ENCODE measurements at places on chromosomes 7 and 10. TPM values are rescaled to one million over a fixed set of nuclear protein-coding genes. Genes with fewer than 3 reads are reported as not detected.
A peak's percentile ranks its signal among the peaks of the same experiment; 100 is the strongest.

DNA sequence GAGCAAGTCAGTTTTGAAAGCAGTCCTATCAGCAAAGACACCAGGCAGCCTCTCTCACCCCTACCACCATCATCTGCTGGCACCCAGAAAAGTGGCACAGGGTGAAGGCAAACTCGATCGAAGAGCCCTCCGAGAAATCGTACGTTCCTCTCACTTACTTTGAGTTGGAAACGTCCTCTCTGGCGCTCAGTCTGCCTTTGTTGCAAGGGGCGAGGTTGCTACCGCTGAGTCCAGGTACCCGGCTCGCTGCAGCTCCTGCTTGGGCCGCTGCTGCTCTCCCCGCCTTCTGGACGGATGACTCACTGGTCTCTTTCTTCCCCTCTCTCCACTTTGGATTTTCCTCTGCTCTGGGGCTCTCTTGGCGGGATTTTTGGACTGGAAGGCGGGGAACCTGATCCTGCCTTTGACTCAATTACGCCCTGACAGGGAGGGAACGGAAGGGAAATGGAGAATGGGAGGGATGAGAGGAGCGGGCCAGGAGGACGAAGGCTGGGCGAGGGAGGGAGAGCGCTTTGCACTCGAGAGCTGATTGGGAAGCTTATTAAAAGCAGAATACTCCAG is at the start of gene PTN:
Gene PTN (minus strand): TSS at position 453 of the 561 bp plus-strand sequence. CDS start 88,760 bp downstream, outside the sequence.
- peak; percentile 68 for DNase-seq

DNA sequence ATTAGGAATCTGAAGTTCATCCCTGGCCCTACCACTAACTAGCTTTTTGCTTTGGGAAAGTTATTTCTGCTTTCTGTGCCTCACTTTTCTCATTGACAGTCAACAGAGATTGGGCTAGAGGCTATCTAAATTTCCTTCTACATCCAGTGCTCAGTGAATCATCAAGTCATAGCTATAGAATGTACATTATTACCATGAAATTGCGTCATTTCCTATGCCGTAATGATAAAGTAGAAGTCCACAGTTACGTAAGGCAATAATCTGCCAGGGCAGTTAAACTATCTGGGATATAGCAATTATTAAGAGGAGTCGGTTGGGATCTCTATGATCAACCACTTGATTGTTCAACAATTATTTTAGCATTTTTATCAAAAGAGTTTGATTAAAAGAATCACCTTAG is 64.4 kb downstream of the ITGB8 start:
- peak; percentile 47 for DNase-seq

DNA sequence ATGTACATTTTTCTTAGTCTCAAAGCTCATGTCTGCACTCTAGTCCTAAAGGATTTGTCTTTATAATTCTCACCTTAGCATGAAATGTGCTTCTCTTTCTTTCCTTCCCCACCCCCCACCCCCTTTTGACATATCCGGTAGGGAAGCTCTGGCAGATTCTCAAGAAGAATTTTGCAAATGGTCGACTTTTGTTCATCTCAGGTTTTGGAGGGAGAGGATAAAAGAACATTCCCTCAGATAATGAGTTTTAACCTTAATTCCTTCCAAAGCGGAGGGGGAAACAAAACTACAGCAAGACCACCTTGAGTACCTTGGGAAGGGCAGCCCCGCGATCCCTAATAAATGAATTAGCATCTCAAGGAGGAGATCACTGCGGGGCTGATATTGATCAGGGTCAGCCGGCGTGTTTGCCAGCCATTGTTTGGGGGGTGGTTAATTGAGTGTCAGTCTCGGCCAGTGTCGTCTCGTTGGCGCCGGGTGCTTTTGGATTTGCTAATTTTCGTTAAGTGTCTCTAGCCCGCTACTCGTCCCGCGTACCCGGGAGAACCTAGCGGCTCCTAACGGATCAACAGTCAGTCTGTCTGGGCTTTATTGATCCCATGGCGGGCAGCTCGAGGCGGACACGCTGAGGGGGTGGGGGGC is 874 bp upstream of the BAMBI start:
- DNase-seq: no peak

DNA sequence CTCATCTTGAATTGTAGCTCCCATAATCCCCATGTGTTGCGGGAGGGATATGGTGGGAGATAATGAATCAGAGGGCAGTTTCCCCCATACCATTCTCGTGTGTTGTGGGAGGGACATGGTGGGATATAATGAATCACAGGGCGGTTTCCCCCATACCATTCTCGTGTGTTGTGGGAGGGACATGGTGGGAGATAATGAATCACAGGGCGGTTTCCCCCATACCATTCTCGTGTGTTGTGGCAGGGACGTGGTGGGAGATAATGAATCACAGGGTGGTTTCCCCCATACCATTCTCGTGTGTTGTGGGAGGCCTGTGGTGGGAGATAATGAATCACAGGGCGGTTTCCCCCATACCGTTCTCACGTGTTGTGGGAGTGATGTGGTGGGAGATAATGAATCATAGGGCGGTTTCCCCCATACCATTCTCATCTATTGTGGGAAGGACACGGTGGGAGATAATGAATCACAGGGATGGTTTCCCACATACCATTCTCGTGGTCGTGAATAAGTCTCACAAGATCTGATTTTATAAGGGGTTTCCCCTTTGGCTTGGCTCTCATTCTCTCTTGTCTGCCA is 271.0 kb downstream of the MAD1L1 start:
- DNase-seq: peak; percentile 9

JCAD gene
- total RNA-seq: 0.26 TPM

- peak; percentile 1 for DNase-seq
Measured at GRCh38 chr7:79386688-79387422, 66.6 kb downstream of the MAGI2 start.

- DNase-seq: no peak
Measured at GRCh38 chr7:17037356-17037755, 155.6 kb upstream of the AGR3 start.

GPR15LG gene
- total RNA-seq: not detected

ABHD11 gene
- total RNA-seq: 15.3 TPM

Measured in MCF 10A (cell line).